ENCODE measurements at places on chromosomes 12 and 14. TPM values are rescaled to one million over a fixed set of nuclear protein-coding genes. Genes with fewer than 3 reads are reported as not detected.

Gene TGM1
- total RNA-seq = 1.6 TPM

Gene TRHDE
- 31.2 TPM for total RNA-seq

DNA sequence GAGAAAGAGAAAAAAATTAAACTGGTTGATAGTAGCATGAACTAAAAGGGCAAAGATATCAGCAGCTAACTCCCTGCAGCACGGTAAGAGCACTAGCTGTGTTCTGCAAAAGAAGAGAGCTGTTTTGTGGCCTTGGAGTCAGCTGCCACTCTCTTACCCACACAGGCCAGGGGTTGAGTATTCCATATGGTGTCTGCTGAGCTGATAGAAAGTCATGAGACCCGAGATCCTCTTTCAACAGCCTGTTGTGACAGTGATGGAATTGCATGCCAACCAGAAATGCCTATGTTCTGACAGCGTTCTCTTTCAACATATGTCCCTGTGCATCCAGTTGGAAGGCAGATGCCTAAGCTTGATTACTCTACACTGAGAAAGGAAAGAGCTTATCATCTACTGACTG, 39.9 kb downstream of the TMTC1 start:
- no peaks in the 10 kb centered on the region for H3K27me3 ChIP-seq
- no peak for DNase-seq
- H3K4me3 ChIP-seq = no peak overlapping the region
- no peaks in the 10 kb centered on the region for H3K36me3 ChIP-seq
- peak overlapping the region; percentile 14 for H3K27ac ChIP-seq

Gene TC2N
- total RNA-seq = 79.1 TPM

GRCh38 chr14:65531148-65531547, 118.6 kb downstream of the FUT8 start:
- DNase-seq = no peak
- no peaks in the 10 kb centered on the region for H3K27me3 ChIP-seq
- no peak overlapping the region for H3K27ac ChIP-seq

Gene KRT73
- total RNA-seq = not detected

All from uterus (tissue), 4 donors.